ENCODE measurements at places on chromosomes 6 and 20.

GRCh38 chr6:125752773-125753172 is 3.3 kb downstream of the HEY2 start:
- no peak for DNase-seq

- DNase-seq = no peak
Observed at GRCh38 chr6:113331021-113331420, 526.1 kb upstream of the MARCKS start.

DNA sequence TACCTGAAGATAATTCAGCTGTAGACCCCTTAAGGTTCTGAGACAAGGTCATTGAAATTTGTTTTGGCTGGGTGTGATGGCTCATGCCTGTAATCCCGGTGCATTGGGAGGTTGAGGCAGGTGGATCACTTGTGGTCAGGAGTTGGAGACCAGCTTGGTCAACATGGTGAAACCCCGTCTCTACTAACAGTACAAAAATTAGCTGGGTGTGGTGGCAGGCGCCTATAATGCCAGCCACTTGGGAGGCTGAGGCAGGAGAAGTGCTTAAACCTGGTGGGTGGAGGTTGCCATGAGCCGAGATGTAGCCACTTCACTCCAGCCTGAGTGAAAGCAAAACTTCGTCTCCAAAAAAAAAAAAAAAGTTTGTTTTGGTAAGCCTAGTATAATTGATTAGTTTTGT is 11.0 kb downstream of the SRSF3 start:
- DNase-seq = no peak

DNA sequence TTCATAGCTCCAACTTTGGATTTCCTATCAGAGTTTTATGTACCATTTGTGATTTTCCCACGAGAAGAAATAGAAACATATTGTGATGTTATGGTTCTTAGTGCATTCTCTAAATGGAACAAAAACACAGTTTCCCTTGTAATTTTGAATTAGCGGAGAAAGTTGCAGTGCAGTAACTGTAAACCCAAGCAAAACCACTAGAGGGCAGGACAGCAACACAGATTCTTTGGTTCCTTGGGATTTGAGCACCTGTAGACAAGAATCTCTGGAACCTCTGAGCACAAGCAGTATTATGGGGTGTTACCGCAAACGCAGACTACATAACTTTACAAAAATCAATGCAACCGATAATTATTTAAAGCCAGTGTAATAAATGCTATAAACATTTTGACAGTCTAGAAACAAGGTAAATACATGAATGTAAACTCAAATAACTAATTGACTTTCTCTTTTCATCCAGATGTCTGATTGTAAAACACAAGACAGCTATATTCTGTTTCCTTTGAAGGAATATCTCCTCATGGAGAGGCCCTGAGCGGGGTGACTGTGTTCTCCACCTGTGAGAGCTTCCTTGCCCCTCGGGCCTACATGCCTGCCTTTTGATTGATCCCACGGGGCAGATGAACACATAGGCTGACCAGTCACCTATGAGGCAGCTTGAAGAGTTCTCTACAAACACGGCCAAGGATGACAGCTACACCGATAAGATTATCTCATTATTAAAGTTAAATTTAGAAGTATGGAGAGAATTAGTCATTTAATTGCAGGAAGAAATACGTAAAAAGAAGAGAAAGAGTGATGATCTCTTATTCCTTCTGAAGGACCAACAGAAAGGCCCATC is 67.5 kb upstream of the COL21A1 start:
- DNase-seq = no peak

DNA sequence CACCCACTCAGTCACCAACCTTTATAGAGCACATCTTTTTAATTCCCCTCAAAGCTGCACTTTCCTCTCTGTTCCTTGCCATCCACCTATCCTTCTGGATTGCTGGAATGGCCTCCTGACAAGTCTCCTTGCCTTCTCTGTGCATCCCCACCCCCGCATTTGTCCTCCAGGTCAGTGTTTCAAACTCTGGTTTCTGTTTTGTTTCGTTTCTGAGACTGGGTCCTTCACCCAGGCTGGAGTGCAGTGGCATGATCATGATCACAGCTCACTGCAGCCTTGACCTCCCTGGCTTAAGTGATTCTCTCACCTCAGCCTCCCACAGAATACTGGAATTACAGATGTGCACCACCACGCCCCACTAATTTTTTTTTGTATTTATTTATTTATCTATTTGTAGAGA is 96.2 kb downstream of the PLCB1 start:
- no peak for DNase-seq

GRCh38 chr6:167567142-167568033 is 242.5 kb downstream of the TTLL2 start:
- DNase-seq = no peak

DNA sequence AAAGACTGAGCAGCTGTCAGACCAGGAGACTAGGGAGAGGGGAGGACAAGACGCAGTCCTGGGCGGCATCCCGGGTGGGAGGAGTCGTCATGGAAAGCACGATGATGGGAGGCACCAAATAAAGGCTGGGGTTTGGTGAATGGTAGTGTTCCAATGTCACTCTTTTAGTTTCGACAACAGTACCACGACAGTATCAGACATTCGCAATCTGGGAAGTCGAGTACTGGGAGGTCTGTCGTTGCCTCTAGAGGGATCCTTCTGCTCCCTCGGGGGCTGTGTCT is 32.1 kb downstream of the PSMG4 start:
- no peak for DNase-seq

DNA sequence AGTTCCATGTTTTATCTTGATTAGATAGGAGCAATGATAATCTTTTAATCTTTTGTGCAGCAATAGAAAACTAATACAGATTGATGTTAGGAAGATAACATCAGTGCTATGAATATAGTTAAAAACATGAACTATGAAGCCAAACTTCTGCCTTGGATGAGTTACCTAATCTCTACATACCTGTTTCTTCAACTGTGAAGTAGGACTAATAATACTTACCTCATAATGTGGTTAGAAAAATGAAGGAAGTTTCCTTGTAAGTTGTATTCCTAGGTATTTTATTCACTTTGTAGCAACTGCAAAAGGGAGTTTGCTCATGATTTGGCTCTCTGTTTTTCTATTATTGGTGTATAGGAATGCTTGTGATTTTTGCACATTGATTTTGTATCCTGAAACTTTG is 111.9 kb downstream of the FRK start:
- DNase-seq = no peak

GRCh38 chr6:148064406-148065134 is 278.1 kb upstream of the SASH1 start:
- DNase-seq = no peak

DNA sequence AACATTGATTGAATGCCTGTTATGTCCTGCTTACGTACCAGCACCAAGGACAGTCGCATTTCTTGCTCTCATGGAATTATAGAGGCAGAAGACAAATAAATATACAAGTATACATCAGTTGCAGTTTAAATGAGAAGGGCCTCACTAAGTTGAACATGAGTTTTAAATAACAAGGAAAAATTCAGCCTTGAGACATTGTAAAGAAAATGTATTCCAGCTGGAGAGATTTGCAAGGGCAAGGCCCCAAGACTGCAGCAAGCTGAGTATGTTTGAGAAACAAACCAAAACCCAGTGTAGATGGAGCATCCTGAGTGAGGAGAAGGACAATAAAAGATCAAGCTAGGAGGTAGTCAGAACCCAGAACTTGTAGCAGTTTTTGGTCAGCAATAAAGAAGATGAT is 123.2 kb upstream of the BMP5 start:
- no peak for DNase-seq

- peak; percentile 75 for DNase-seq
Observed at GRCh38 chr6:108966855-108967755, 118.9 kb downstream of the ARMC2 start.

GRCh38 chr6:80437801-80438200 is 331.3 kb downstream of the BCKDHB start:
- DNase-seq = no peak

DNA sequence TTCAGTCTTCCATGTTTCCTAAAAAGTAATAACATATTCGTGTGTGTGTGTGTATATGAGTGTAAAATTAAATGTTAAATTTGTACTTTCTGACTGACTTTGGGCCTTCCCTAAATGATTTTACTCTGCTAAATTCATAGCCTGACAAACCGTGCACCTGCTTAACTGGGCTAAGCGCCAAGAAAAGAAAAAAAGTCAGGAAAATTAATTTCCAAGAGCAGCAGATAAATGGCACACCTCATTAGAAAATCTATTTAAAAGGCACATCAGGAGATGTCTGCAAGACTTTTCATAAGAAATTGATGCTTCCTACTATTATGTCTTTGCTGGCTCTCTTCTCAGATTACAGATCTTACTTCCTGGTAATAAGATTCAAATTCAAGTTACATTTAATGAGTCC is 72.4 kb downstream of the TRDN start:
- DNase-seq = no peak

- no peak for DNase-seq
Observed at GRCh38 chr6:54633601-54634000, 213.0 kb upstream of the FAM83B start.

DNA sequence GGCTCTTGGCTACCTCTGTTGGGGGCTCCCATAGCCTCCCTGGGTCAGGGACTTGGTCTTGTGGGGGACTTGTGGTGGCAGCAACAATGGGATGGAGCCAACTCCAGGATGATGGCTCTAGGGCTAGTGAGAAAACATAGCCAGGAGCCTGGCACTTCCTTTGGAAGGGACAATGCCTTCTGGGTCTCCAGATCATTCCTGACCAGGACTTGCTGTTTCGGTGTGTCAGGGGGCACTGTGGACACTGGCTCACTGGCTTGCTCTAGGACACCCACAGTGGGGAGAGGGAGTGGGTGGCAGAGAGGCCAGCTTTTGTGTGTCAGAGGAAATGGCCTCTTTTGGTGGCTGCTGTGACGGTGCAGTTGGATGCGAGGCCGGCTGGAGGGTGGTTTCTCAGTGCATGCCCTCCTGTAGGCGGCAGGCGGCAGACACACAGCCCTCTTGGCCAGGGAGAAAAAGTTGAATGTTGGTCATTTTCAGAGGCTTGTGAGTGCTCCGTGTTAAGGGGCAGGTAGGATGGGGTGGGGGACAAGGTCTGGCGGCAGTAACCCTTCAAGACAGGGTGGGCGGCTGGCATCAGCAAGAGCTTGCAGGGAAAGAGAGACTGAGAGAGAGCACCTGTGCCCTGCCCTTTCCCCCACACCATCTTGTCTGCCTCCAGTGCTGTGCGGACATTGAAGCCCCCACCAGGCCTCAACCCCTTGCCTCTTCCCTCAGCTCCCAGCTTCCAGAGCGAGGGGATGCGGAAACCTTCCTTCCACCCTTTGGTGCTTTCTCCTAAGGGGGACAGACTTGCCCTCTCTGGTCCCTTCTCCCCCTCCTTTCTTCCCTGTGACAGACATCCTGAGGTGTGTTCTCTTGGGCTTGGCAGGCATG is 9.2 kb downstream of the VEGFA start:
- DNase-seq = no peak

- DNase-seq = no peak
Observed at GRCh38 chr6:124978451-124979293, 16.4 kb downstream of the RNF217 start.

GRCh38 chr20:22312744-22313346 is 271.5 kb downstream of the FOXA2 start:
- peak; percentile 67 for DNase-seq

GRCh38 chr6:164477790-164478189 is 831.6 kb downstream of the C6orf118 start:
- DNase-seq = no peak

DNA sequence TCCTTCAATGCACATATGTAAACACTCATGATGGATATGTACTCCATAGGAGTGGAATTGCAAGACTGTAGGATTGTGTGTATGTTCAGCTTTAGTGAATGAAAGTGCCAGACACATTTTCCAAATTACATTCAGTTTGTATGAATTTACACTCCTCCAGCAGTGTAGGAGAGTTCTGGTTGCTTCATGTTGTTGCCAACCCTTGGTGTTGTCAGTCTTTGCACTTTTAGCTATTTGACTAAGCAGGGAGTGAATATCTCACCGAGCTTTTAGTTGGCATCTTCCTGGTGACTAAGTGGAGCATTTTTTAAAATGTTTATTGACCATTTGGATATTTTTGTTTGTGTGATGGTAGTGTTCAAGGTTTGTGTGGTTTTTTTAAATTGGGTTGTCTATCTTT is 23.9 kb downstream of the NKX2-4 start:
- DNase-seq = no peak

- no peak for DNase-seq
Observed at GRCh38 chr20:61482056-61482887, 230.2 kb downstream of the CDH4 start.

- no peak for DNase-seq
Observed at GRCh38 chr20:63246490-63247288, 7.6 kb downstream of the NKAIN4 start.

DNA sequence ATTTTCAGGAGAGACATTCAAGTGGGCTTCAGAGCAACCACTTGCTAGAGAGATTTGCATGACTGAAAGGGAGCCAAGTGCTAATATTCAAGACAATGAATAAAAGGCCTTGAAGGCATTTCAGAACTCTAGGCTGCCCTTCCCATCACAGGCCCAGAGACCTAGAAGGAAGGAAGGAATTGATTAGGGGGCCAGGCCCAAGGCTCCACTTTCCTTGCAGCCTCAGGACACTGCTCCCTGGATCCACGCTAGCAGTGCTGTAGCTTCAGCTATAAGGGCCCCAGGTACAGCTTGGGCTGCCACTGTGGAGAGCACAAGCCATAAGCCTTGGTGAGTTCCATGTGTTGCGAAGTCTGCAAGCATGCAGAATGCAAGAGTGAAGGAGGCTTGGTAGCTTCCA is 731.9 kb upstream of the FLRT3 start:
- no peak for DNase-seq

GRCh38 chr6:134949927-134950326 is at the start of gene ALDH8A1:
Gene ALDH8A1 (minus strand): TSS chr6:134950101. CDS start chr6:134950053, 48 bp downstream.
- DNase-seq = no peak

GRCh38 chr20:46651091-46651962 is at the start of gene SLC13A3:
Gene SLC13A3 (minus strand): TSS chr20:46651459. CDS start chr20:46651421, 38 bp downstream.
- no peak for DNase-seq

GRCh38 chr6:167349631-167350274 is 24.9 kb downstream of the TTLL2 start:
- no peak for DNase-seq

DNA sequence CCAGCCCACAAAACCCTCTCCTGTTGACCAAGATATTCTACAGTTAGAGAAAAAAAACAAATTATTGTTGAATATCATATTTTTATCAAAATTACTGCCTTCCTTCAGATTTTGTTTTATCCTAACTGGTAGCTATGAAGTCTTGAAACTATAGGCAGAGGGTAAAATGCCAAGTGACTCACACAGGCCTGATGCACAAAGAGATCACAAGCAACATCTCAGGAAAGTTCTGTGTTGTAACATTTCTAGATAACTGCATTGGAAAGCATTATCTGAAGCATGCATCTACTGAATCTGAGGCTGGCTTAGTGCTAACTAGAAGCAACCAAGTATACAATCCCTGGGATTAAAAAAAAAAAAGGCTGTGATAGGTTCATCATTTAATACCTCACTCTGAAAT is 134.2 kb downstream of the PKHD1 start:
- no peak for DNase-seq

GRCh38 chr20:62054451-62054953 is 11.2 kb downstream of the TAF4 start:
- no peak for DNase-seq

DNA sequence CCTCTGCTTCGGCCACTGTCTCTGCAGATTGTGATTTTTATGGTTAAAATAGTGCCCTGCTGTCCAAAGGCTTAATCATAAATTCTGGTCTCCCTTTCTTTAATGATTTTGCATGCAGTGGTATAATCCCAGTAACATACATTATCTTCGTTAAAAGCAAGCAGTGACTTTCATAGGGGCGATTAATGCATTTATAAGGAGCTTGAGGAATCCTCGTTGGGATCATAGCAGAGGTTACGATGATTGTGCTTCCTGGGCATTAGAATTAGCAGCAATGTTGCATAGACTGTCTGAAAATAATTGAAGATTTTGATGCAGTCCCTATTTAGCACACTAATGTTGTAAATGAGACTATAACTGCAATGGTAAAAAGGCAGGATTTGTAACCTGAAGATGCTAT is 181.3 kb downstream of the PRL start:
- no peak for DNase-seq
